ENCODE measurements at places on chromosomes 3 and 15.

DNA sequence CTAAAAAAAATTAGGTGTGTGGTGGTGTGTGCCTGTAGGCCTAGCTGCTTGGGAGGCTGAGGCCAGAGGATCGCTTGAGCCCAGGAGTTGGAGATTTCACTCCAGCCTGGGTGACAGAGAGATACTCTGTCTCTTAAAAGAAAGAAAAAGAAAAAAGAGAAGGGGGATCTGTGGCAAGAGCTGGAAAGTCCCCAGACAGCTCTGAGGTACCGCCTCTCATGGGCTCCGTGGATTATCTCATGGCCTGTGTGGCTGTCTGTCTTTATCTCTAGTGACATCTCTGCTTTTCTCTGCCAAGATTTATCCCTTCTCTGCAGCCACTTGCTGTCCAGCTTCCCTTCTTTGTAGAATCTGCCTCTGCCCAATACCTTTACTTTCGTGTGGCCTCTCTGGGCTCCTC is 5.7 kb downstream of the EXOSC7 start:
- no peak for DNase-seq

DNA sequence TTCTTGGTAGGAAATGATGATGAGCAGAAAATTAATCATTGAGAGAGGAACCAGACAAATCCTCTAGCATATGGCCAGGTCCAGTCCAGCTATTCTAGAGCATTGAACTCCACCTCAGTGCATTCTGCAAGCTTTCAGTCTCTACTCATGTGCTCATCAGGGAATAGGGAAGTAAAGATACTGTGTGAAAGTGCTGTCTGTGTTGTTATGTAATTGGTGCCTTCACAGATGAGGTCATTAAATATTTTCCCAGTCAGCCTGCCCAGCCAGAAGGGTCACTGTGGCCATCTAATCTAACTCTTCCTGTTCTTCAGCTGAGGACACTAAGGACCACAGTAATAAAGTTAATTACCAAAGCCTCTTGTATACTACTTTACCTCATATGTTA is 28.2 kb downstream of the C3orf62 start:
- no peak for DNase-seq

- DNase-seq, result no peak
These were observed 126.7 kb downstream of the ARNT2 start for GRCh38 chr15:80530737-80531365.

DNA sequence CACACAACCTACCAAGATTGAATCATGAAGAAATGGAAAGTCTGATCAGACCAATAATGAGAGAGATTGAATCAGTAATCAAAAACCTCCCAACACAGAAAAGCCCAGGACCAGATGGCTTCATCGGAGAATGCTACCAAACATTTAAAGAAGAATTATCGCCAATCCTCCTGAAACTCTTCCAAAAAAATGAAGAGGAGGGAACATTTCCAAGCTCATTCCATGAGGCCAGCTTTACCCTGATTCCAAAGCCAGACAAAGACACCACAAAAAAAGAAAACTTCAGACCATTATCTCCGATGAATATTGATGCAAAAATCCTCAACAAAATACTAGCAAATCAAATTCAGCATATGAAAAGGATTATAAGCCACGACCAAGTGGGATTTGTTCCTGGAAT is 94.1 kb downstream of the SENP2 start:
- no peak for DNase-seq

DNA sequence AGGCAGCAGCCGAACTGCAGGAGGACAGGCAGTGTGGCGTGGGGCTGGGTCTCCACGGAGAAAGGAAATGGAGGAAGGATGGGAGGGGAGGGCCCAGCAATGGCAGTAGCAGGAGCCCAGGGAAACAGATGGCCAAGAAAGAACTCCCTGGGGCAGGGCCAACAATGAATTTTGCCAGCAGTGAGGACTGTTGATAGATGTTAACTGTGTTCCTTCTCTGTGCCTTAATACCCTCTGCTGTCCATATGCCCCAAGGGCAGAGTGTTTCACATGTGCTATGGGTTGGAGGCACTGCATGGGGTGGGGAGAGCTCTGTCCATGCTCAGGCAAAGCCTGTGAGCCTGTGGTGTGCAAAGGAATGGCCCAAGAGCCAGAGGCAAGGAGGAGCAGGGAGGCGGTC is 70.8 kb upstream of the POMGNT2 start:
- DNase-seq, result no peak

DNA sequence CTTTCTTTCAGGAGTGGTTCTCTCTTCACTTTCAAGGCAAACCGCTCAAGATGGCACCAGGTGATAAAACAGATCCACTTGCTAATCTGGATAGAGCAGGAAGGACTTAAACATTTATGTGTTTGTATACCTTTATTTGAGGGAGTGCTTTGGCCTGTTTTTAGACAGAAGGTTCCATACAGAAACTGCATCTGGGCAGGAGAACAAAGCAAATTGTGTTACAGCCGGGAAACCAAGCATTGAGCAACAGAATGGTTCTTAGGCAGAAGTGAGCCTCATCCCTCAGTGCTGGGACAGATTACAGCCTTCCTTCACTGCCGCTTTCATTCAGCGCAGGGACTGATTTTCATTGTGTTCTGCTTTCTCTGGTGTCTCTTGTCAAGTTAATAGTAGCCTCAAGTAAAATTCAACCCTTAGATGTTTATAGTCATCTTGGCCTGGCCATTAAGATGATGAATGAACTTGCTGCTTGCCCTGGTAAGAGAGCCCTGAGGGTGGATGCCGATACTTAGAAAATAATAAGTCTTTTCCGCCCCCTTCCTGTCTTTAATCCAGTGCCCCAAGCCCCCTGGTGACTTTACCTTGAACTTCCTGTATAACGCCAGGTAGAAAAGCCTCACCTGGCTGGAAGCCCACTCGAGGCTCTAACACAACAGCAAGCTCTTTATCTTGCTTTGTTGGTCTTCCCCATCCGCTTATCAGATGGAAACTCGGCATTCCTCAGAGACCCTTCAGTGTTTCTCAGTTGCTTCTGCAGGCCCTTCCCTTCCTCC is 168.0 kb upstream of the CTDSPL start:
- peak; percentile 42 for DNase-seq

DNA sequence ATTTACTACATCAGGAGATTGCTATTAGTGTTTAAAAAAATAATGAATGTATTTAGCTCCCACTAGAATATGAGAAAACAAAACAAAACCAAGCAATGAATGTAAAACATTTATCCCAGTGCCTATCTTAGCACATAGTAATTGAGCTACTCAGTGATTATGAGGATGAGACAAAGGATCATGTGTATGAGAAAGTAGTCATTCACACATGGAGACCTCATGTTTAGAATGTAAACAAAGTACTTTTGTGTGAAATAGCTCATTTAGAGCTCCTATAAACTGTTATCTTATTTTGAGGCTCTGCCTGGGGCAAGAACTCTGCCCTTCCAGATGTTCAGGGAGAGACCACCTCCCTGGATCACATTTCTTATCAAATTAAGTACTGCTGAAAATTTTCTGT is 236.8 kb downstream of the LRRN1 start:
- DNase-seq, result no peak

GRCh38 chr15:90002428-90002844 is 1.3 kb downstream of the ZNF710 start:
- peak; percentile 61 for DNase-seq

DNA sequence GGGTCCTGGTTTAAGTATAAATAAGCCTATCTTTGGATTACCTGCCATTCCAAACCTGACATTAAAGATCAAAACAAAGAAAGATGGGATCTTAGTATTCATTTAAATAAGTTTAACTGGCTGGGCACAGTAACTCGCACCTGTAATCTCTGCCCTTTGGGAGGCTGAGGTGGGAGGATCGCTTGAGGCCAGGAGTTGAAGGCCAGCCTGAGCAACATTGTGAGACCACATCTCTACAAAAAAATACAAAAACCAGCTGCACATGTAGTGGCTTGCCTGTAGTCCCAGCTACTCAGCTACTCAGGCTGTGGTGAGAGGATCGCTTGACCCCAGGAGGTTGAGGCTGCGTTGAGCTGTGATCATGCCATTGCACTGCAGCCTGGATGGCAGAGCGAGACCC is 176.9 kb downstream of the FNDC3B start:
- DNase-seq, result no peak

- DNase-seq, result no peak
These were observed 217.5 kb downstream of the WNT5A start for GRCh38 chr3:55269636-55270035.

- no peak for DNase-seq
These were observed 2.5 kb downstream of the PFN2 start for GRCh38 chr3:149968216-149968615.

GRCh38 chr3:84820126-84820525 is 138.7 kb upstream of the CADM2 start:
- no peak for DNase-seq

GRCh38 chr3:182133752-182134151 is 422.0 kb downstream of the SOX2 start:
- DNase-seq, result no peak

DNA sequence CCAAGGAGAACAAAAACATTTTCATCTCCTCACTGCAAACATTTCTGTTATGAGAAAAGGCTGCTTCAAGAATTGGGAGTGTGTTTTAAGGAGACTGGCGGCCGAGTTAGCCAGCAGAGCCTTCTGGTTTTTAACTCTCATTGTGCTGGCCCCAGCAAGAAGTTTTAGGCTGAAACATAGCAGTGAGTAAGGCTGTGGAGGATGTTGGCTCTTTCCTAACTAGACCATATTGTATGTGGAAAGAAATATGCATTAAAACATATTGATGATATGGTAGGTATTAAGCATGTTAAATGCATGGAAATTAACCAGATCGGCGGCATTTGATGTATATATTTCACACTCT is 90.7 kb downstream of the TIGIT start:
- DNase-seq, result no peak

- no peak for DNase-seq
These were observed 38.6 kb downstream of the CLEC3B start for GRCh38 chr3:45064512-45065372.

GRCh38 chr3:150902988-150903387 is 2.3 kb downstream of the MINDY4B start:
- DNase-seq, result no peak

- DNase-seq, result no peak
These were observed 14.6 kb upstream of the IGDCC3 start for GRCh38 chr15:65392368-65392767.

GRCh38 chr3:4928277-4928789 is 50.9 kb upstream of the BHLHE40 start:
- no peak for DNase-seq

GRCh38 chr15:40470423-40471104 is at the start of gene CHST14:
Gene CHST14 (plus strand): TSS chr15:40470984. CDS start chr15:40471214, 230 bp downstream.
- DNase-seq, result peak; percentile 74

DNA sequence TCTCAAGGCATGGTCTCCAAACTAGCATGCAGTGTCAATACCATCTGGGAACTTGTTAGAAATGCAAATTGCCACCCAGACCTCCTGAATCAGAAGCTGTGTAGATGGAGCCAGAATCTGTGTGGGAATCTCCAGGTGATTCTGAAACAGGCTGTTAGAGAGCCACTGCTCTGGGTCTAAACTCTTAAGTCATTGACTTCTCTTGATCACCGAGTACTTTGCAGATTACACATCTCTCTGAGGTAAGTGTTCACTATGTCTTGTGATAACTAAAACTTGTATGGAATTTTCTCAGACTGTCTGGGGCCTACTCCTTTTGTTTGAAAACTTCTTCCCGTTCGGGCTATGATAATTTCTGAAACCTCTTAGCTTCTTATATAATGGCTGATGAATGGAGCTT is 315.6 kb downstream of the EDEM1 start:
- DNase-seq, result no peak
